Dorsolateral prefrontal cortex (tissue), 122 donors: ENCODE measurements at places on chromosomes 3 and 15. TPM values are rescaled to one million over a fixed set of nuclear protein-coding genes. Genes with fewer than 3 reads are reported as not detected.

Gene CLDN18
- not detected for total RNA-seq

DNA sequence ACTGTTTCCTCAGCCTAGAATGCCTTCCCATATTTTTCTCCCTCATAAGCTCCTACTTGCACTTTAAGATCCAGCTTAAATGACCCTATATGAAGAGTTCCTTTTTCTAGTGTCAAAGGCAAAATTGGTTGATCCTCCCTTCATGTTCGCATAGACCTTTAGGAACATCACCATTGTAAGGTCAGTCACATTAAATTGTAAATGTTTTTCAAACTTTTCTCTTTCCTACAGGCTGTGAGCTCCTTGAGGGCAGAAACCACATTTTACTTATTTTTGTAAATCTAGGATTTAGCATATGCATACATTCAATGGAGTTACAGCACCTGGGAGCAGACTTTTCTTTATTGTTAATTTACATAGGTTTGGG is 813 bp downstream of the SMCO1 start:
- no peak for DNase-seq

DNA sequence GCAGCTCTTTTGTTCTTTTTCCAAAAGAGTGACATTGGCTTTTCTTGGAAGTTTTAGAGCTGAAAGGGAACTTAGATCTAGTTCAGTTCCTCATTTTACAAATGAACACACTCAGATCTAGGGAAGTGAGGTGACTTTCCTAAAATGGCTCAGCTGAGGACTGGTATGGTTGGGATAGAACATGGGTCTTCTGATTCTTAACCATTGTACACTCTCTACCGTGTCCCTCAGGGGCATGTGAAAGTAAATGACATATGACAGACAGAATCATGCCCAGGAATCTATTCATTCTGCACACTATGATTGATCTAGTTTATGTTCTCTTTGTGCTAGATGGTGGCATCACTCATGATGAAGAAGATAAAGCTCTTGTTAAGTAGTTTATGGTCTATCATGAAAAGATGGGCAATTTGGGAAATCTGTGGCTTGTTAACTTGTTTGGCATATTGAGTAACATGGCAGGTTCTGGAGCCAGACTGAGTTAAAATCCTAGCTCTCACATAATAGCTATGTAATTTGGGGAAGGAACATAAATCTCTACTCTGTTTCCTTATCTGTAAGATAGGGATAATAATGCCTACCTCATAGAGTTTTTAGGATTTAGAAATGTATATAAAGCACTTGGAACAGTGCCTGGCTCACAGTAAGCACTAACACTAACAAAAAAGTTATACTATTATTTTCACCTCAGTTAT is 30.9 kb downstream of the UBE2E1 start:
- no peak for DNase-seq

Gene VPS39
- 94.8 TPM for total RNA-seq

Gene C3orf20
- total RNA-seq = 1.4 TPM

DNA sequence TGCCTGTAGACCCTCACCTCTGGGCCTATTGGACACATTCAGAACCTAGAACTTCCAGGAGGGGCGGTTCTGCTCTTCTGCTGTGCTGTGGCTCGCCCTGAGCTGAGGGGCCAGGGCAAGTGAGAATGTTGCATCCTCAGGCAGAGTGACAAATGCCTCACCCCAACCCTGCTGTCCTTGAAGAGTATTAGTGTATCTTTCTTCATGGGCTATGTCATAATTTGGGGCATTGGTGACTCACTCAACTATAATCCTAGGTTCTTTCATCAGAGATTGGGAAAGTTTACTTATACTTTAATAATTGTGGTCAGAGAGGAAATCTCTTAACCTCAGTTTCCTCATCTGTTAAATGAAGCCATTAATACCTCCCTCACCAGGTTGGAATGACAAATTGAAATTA is 143.8 kb downstream of the SV2B start:
- DNase-seq = no peak

Gene FEZF2
- 16.4 TPM for total RNA-seq

DNA sequence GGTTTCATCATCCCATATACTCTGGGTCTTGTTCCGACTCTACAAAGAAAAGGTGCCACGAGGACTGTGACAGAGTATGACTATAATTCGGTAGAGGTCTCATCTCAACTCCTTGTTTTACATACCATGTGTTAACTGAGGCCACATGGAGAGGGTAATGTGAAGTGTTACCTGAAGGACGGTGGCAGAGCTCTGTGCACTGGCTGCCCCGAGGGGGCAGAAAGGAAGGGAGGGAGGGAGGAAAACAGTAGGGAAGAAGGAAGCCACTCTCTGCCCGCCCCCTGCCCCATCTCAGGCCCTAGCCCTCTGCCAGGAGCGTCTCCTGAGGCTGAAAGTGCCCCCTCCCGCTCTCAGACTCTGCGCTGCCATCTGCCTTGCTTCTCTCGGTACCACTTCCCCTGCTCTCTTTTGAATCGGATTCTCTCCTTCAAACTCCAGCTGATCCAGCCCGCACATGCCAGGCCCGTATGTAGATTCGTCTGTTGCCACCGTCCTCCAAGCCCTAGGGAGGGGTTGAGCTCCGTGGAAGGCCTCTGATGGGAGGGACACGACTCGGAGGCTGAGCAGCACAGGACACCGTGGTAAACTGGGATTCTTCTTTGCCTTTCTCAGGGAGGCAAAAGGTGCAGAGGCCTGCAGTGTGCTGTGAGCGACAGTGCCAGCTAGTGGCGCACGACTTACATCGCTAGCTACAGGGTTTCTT is 70.5 kb upstream of the ATP10A start:
- peak; percentile 67 for DNase-seq

DNA sequence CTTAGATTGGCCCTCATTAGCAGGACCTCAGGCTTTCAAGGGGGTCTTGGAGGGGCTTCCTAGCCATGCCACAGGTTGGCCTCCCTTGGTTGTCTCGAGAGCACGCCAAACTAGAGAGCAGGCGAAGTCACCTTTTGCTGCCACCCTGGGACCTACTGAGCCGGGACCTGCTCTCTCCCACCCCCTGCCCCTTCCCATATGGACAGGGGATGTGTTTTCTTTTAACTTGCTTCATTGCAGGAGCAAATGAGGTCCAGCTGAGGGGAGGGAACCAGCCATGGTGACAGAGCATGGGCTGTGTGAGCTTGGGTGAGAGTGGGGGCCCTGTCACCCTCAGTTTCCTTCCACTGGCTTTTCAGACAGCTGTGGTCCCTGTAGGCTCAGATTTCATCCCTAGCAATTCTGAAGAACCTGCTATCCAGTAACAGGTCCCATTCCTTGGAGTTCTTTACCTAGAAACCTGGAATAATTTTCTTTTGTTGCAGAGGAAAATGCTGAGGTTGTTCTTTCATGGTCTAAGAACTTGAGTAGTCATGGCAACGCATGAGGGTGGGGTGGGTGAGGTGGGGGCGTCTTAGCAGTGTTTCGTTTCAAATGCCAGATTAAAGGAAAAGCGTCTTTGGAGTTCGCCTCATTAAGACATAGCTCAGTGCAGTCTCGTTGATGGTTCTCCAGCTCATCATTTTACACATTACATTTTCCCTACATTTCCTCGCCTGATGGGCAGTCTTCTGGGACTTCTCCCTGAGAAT is 20.1 kb upstream of the MAGEF1 start:
- no peak for DNase-seq

Gene SOX2
- total RNA-seq = 79.8 TPM

Gene UNC45A
- 51.4 TPM for total RNA-seq
